ENCODE measurements at places on chromosomes 13 and 19.

- no peak for DNase-seq
These were observed 23.5 kb downstream of the SLC25A15 start for GRCh38 chr13:40812724-40813445.

DNA sequence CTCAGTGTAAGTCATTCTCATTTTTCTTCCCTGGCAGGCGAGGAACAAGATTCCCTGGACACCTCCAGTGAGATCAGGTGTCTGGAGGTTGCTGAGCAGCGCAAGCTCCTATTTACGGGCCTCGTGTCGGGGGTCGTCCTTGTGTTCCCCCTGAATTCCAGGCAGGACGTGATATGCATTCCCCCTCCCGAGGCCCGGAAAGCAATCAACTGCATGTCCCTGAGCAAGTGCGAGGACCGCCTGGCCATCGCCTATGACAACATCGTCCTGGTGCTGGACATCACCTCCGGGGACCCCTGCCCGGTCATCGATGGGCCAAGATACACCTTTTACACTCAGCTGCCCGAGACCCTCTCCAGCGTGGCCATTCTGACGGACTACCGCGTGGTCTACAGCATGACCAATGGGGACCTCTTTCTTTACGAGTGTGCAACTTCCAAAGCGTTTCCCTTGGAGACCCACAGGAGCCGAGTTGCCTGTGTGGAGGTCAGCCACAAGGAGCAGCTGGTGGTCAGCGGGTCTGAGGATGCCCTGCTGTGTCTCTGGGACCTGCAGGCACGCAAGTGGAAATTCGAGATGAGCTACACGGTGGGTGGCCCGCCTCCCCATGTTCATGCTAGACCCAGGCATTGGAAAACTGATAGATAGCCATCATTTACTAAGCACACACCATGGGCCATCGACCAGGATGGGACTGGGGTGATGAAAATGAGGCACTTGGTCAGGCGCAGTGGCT is 21.5 kb upstream of the SIN3B start:
- no peak for DNase-seq

DNA sequence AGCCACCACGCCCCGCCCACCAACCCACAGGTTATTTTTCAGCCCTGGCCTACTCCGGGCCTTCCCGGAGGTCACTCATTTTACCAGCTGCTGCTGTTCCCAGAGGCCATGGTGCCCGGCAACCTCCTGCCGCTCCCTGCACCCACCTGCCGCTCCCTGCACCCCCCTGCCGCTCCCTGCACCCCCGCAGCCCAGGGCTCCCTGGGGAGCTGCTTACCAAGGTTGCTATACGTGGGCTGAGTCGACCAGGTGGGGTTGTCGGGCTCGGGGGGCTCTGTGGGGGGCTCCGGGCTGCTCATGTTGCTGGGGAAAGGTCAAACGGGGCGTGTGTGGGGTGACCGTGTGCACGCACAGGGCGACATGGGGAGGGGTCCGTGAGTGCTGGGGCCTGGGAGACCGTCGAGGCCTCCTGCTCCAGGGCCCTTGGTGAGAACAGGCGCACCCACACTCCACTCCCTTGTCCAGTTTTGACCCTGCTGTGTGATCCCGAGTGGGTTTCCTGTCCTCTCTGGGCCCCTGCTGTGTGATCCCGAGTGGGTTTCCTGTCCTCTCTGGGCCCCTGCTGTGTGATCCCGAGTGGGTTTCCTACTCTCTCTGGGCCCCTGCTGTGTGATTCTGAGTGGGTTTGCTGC is 1.2 kb downstream of the PEAK3 start:
- no peak for DNase-seq

GRCh38 chr13:90732049-90732448 is 615.4 kb upstream of the MIR17HG start:
- DNase-seq = no peak

DNA sequence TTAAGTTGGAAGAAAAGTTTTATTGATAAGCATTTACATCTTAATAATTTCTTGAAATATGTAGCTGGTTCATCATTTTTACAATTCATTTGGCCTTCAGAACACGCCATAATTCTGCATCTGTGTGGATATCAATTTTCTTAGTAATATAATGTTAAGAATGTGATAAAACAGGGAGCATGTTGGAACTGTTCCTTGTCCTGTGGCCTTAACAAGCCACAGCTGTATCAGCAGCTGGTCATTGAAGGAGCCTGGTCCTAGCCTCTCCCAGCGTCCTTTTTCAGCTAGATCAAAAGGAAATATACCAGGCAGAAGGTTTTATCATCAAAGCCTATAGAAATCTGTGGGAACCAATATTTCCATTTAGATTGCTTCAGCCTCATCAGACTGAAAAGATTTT is 421.8 kb downstream of the SPRY2 start:
- no peak for DNase-seq

- DNase-seq = no peak
These were observed 5.7 kb downstream of the SHISA7 start for GRCh38 chr19:55437410-55437809.

DNA sequence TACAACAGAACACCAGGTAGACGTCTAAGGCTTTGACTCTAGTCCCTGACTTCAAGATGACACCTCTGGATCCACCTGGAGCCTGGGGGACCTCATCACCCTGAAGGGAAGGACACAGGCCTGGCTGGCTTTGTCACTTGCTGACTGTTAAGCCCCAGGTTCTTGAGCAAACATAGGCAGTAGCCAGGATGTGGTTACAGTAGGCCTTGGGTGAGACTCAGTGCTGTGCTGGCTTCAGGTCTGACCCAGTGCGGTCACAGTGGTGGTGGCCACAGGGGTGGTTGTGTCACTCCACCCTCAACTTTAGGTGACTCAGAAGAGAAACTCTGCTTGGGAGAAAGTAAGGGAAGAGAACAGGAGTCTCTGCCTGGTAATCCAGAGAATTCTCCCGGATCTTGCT is 497.8 kb downstream of the UQCRFS1 start:
- DNase-seq = no peak

DNA sequence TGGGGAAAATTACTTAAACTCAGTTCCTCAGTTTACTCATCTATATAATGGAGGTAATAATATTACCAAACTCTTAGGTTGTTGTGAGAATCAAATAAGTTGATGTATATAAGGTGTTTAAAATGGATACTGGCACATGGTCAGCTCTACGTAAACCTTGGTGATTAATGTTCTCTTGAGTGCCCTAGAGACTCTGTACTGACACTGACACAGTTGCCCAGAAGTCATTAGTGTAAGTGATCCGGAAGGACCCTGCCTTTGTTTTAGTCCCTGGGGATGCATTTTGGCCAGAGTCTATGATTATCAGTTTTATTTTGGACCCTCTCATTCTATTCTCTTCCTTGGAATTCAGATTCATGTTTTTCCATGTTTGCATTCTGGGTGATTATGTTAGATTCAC is 31.9 kb downstream of the CHST8 start:
- DNase-seq = no peak

DNA sequence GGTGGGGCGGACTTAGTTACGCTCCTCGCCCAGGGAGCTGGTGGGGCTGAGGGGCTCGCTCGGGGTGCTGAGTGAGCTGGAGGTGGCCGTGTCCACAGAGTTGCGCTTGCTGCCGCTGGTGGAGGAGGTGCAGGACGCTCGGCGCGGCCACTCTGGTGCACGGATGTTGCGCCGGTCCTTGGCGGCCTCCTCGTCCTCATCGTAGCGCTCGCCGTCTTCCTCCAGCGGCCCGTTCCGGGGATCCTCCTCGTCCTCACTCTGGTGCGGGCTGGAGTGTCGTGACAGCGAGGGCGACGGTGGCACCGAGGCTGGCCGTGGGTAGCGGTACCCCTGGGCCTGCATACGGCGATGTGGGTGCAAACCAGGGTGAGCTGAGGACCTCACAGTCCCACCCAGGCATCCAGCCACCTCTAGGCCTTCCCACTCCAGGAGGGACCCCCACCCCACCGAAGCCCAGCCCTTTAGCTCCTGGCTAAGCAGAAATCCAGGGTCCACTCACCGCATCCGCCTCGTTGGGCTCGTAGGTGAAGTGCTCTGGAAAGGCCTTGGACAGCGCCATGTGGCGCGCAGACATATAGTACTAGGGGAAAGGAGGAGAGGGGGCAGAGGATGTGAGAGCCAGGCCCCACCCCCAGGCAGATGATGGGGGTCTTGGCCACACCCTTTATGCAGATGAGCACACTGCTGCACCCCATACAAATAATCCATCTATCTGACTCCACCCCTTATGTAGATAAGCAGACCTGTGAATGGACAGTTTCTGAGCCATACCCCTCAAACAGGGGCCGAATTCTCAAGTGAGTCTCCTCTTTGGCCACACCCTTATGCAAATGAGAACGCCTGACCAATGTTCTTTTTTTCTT is 4.4 kb downstream of the FTL start:
- DNase-seq = no peak

DNA sequence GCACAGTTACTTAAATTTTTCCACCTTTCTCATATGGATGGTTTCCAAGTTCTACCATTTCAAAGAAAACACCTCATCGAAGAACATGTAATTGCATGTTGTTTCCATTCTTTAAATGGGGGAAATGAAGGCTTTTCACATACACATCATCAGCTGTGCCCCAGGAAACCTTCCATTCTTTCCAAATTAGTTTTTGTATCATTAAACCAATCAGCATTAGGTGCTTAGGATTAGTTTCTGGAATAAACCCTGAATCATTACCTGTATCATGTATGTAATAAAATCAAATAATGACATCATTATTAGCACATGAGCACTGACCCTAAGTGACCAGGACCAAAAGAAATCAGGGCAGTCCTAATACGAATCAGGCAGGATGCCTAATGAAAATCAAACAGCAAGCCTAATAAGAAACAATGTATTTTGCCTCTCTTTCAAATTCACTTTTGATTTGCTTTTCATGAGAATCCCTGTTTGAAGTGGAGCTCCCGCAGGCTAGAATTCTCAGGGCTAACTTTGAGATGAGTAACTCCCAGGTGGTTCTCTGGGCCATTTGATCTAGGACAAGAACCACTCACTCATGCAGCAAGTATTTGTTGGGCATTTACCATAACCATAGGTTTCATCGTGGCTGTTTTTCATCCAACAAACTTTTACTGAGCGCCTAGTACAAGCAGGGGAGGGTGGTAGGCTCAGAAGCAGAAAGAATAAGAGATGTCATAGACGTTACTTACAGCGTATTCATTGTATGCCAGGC is 89.2 kb downstream of the MZT1 start:
- DNase-seq = no peak

GRCh38 chr19:45444318-45445041 is 20.8 kb upstream of the ERCC1 start:
- peak; percentile 68 for DNase-seq

GRCh38 chr13:34345258-34345965 is 527.5 kb downstream of the RFC3 start:
- DNase-seq = no peak

DNA sequence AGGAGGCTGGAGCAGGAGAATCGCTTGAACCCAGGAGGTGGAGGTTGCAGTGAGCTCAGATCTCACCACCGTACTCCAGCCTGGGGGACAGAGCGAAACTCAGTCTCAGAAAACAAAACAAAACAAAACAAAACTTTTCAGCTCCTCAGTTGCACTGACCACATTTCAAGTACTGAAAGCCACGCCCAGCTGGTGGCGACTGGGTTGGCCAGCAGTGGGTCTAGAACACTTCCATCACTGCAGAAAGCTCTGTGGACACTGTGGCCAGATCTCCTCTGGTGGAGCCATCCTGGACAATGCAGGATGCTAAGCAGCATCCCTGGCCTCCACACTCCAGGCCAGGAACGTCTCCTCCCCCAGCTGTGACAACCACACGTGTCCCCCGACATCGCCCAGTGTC is 21.1 kb downstream of the TLE2 start:
- no peak for DNase-seq

DNA sequence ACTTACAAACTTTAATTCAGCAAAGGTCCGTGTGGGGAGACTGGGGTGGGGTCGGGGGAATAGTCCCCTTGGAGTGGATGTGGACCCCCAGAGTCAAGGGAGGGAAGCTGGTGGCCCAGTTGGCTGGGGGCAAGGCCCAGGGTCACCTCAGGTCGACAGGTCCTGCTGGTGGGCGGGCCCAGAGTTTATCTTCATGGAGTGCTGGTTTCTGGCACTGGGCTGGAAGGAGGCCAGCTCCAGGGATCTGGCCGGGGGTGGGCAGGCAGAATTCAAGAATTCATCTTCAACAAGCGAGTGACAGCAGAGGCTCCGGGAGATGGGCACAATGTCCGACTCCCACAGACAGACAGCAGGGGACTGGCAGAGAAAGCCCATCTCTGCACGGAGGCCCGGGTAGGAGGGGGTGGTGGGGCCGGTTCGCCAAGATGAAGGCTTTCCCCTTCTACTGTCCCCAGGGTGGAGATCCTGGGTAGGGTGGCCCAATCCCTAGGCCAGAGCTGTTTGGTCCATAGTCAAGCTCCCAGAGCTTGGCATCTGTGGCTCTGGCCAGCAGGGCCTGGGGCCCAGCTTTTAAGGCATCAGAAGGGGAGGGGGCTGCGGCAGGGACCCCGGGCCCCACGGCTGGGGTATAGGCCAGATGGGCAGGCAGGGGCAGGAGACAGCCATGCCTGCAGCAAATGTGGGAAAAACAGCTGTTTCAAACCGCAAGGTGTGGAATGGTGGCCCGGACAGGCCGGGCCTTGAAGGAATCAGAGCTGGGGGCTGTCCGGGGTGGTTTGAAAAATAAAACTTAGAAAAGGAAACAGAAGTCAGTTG is 622 bp upstream of the FDX2 start:
- no peak for DNase-seq

- DNase-seq = no peak
These were observed 114.2 kb upstream of the RXFP2 start for GRCh38 chr13:31625115-31625514.

- DNase-seq = peak; percentile 65
These were observed 538 bp downstream of the LSM4 start for GRCh38 chr19:18322318-18322758.

DNA sequence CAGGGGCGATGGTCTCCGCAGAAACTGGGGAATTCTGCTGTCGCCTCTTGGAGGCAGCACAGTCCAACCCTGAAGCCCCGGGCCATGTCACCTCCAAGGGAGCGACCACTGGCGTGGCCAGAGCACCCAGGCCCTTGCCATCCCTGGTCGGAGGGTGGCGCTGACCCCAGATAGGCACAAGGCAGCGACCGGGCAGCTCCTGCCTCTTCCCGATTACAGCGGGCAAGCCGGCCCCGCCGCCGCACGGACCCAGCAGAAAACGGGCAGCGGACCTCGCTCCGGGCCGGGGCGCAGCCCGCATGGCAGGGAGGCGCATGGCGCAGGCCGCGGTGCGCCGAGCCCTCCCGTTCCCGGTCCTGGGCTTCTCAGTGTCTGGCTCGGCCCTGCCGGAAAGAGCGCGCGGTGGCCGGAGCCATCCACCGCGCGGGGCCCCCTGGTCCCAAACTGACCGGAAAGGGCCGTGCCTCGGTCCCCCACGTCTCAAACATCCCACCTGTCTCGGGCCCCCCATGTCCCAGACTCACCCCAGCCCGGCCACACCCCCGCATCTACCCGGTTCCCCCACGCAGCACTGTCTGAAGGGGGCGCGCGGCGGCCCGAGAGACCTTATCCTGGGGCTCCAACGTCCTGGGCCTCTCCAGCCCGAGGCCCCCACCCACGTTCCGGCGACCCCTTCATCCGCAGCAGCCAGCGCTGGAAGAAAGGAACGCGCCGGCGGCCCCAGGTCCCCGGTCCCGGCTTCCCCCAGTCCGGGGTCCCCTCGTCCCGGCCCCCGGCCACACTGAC is 727 bp downstream of the CERS1 start:
- DNase-seq = peak; percentile 31

Data from inflammatory macrophage treated with lipopolysaccharide for 1 hour (primary cell).